ENCODE measurements at places on chromosomes 16 and 17. TPM values are rescaled to one million over a fixed set of nuclear protein-coding genes. Genes with fewer than 3 reads are reported as not detected.

The HOXB8 gene
- not detected for polyA plus RNA-seq

The TMEM92 gene
- polyA plus RNA-seq, result not detected

The SMPD3 gene
- polyA plus RNA-seq, result 0.15 TPM

The FAM20A gene
- polyA plus RNA-seq, result 3.1 TPM

The TTLL6 gene
- polyA plus RNA-seq, result 0.06 TPM

The PERCC1 gene
- polyA plus RNA-seq, result 0.59 TPM

The CCL1 gene
- polyA plus RNA-seq, result not detected

The CD300E gene
- 0.91 TPM for polyA plus RNA-seq

The CD300H gene
- not detected for polyA plus RNA-seq

The HOXB4 gene
- 1.4 TPM for polyA plus RNA-seq

DNA sequence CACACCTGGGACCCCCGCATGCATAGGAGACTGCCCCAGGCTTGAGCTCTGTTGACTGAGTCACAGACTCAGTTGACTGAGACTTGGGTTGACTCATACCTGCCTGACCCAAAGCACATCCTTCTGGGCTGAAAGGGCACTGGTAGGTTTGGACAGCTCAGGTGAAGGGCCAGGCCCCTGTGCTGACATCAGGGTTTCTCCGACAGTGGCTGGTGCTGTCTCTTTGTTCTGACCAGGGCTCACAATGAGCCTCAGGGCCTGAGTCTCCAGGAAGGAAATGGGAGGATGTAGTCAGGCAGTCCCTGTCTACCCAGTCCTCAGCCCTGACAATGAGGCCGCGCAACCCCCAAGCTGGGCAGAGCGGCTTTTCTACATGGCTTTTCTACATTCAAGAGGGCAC lies 6.5 kb downstream of the SPNS2 start:
- no peak for DNase-seq

- no peak for DNase-seq
Observed at GRCh38 chr17:73163043-73163442, 1.8 kb upstream of the SSTR2 start.

GRCh38 chr17:60535382-60536279 lies 9.6 kb upstream of the APPBP2 start:
- DNase-seq, result no peak

- DNase-seq, result no peak
Observed at GRCh38 chr17:37813751-37814150, 68.9 kb upstream of the HNF1B start.

- DNase-seq, result no peak
Observed at GRCh38 chr17:45197108-45197507, 24.6 kb upstream of the FMNL1 start.

- no peak for DNase-seq
Observed at GRCh38 chr17:10648956-10649355, 8.2 kb downstream of the MYH3 start.

DNA sequence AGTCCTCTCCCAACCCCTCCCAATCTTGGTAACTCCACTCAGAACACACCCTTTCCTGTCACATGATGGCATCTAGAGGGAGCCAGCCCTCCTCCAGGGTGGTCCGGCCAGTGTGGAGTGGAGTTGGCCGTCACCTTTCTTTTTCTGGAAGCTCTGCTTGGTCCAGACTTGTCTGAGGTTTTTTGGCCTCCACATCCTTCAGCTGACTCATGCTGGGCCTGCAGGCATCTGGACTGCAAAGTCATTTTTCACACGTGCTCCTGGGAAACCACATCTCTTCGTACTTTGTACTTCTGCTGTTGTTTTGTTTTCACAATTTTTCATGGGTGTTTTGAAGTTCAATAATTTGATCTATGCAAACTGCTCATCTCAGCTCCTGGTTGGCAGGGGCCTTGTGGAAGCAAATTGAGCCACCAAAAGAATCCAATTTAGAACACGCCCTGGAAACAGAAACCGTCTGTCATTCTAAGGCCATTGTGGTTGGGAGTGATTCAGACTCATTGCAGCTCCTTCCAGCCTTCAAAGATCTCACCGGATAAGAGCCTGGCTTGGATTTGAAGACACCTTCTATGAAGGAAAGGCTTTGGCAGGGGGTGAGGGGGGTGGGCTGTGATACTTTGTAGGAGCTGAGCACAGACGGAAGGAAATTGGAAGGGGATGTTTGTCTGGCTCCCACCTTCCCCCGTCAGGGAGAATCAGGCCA lies 42.4 kb upstream of the NF1 start:
- peak; percentile 49 for DNase-seq

DNA sequence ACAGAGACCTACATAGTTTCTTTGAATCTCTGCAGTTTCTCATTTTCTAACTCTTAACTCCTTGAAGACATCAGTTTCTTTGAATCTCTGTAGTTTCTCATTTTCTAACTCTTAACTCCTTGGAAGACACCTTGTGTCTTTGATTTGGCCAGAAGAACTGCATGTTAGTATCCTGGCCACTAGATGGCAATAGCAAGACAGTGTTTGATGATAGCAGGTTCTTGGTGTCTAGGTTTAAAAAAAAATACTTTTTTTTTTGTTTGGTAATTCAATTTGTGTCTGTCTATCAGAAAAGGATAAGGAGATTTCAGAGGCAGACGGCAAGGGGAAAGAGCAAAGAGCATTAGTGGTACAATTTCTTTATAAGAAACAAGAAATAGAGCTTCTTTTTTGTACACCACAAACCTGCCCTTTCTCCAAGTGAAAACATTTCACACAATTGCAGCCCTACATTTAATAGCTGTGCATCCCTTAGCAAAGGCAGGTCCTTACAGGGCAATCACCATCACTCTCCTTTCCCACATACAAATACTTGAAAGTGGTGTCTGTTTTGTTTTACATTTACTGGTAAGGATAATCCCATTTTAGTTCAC lies 1324.9 kb upstream of the CDH8 start:
- DNase-seq, result no peak

DNA sequence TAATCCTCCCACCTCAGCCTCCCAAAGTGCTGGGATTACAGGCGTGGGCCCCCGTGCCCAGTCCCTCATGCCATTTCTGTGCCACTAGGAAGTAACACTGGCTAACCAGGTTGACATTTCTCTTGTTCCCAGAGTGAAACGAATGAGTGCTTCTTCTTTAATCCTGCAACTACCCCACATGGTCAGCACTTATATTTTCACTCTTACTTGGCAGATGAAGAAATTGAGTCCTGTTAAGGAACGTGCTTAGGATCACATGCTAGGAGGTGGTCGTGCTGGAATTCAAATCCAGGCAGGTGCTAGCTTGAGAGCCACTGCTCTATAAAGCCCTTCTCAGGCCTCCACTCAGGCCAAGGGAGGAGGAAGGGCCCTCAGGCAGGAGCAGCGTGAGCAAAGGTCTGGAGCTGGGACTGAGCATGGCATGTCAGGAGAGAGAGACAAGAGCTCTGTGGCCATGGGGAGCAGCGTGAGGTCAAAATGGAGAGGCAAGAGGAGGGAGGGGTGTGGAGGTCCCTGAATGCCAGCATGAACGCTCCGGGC lies 18.5 kb upstream of the RMI2 start:
- no peak for DNase-seq

- no peak for DNase-seq
Observed at GRCh38 chr17:20997711-20998570, 44.9 kb downstream of the USP22 start.
